ENCODE measurements at places on chromosomes 2 and 18.

DNA sequence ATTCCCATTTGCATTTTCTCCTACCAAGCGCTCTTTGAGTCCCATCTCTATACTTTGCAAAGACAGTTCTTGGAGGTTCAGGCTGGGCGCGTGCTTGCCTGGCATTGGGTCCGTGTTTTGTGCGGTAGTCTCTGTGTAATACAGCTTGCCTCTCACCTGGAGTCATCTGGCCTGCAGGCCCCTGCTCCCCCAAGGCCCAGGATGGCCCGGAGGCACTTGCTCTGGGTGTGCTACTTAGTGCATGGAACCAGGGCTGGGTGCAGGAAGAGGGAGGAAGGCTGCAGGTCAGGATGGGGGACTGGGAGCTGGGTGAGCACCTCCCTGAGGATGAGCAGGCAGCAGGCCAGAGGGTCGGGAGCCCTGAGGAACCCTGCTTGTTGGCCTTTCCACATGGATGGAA, 220.9 kb downstream of the LDLRAD4 start:
- DNase-seq, result no peak

GRCh38 chr2:65345631-65346030, 86.8 kb downstream of the SPRED2 start:
- DNase-seq, result no peak

GRCh38 chr2:102141011-102141943, 1.3 kb upstream of the IL1R1 start:
- DNase-seq, result no peak

- no peak for DNase-seq
Observed at GRCh38 chr2:79993144-79993543, 311.4 kb downstream of the LRRTM1 start.

DNA sequence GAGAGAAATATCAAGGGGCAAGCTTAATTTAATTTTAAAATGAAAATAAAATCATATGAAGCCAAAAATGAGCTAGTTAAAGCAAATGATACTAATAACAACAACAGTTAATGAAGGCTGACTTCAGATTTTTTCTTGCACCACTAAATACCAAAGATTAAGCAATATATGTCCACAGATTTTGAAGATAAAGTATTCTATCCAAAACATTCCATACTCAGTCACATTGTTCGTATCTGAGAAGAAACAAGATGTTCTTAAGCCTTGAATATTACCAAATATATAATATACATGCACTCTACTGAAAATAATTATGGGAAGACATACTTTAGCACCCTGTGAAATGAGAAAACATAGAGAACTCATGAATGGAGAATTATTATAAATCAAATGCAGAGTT, 593.3 kb upstream of the SYT4 start:
- DNase-seq, result no peak

GRCh38 chr2:74206180-74206688, 7.8 kb downstream of the MTHFD2 start:
- DNase-seq, result no peak

GRCh38 chr18:78406743-78407465, 572.7 kb upstream of the SALL3 start:
- DNase-seq, result no peak

DNA sequence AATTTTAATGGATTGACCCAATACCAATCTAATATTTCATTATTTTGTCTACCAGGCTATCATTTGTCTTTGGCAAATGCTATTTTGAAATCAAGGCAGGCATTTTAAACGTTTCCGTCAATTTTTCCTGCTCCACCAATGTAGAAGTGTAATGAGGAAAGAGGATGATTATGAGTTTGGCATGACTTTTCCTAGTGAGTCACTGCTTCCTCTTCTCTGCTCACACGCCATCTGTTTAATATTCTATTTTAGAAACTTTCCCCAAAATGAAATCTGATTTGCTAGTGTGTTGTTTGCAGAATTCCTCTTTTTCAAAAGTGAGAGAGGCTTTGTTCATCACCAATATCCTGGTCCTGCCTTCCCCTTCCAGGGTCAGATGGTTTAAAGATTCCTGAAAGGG, 42.5 kb upstream of the PID1 start:
- DNase-seq, result no peak

DNA sequence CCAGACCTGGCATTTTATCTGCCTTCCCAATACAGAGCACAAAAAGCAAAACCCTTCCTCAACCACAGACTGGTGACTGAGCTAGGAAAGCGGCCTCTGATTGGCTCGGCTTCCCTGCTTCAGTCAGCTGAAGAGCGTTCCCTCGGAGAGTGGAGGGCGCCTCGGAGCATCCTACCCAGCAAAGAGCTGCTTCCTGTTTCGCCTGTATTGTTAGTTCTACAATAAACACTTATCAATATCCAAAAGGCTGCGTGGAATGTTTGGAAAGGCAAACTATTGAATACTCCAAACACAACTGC, 125.0 kb downstream of the CACNB4 start:
- no peak for DNase-seq

DNA sequence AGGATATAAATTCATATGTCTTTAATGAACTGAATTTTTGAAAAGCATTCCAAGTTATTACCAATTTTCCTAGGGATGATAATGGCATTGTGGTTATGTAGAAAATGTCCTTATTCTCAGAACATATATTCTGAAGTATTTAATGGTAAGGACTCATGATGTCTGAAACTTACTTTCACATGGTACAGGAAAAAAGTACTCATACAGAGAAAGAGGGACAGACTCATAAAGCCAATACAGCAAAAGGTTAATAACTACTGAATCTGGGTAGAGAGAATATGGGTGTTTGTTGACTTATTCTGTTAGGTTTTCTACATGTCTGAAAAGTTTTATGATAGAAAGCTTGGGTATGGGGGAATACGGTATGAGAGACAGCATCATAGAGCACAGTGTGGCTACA, 84.3 kb upstream of the SERTAD2 start:
- DNase-seq, result no peak

GRCh38 chr2:199309973-199310372, 147.8 kb downstream of the SATB2 start:
- no peak for DNase-seq

DNA sequence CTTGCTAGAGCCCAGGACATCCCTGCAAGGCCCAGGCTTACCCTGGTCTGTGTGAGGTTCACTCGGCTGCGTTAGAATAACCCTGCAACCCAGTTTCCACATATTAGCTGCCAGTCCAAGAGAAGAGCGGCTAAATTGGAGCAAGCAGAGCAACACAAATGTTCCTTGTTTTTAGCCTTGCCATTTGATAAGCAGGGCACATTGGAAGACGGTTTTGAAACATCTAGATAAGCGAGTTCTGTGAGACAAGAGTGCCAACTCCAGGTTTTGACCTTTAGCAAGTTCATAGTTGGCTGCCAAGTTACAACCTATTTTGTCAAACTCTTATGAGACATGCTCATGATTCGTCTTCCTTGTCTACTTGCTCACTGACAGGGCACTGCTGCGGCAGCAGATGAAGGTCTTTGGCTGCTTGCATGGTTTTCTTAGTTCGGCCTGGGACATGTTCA, 23.5 kb downstream of the DPP4 start:
- DNase-seq, result no peak

- no peak for DNase-seq
Observed at GRCh38 chr18:77129150-77129551, 3.4 kb downstream of the MBP start.

DNA sequence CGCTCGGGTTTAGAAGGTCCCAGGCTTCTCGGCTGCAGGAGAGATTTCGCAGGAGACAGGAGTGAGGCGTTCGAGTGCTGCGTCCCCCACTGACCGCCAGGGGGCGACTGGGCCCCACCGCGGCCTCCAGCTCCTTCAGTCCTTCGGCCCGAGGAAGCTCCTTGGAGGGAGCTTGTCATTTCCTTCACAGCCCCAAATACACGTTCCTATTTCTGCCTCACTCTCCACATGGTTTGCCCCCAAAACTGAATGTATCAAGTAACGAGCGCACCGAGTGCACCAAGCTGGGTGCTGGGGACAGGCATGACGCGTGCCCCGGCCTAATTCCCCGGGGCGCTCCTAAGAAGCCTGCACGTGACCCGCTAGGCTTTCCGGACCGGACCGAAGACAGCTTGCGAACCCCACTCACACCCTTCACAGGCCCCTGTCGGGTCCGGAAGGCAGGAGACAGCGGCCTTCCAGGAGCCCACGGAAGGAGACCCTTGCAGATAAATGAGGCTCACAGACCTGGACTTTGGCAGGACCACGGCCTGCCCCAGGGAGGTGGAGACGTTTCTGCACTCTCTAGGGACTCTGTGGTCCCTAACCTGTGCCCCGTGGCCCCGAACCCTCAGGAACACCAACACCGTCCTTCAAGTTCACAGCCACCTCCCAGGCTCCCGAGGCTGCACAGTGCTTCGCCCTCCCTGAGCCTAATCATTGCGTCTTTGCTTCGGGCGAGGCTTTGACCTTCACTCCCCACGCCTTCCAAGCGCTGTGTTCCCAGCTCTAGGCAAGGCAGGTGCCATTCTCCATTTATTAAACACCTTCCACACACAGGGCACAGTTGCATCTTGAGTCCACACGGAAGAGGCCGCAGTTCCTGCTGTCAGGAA, 13.0 kb upstream of the FAHD2A start:
- no peak for DNase-seq

DNA sequence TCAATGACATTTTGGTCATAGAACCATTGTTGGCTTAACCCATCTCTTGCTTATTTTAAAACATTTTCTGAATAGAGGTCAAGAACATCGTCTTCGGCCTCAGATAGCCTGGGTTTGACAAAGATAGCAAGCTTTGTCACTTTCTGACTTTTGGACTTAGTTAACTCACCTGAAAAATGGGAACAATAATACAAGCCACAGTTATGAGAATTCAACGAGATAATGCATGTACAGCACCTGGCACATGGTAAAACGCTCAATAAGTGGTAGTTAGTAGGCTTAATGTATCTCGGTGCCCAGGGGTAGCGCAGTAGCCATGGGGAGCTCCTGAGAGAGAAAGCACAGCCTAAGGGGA, 446 bp upstream of the COPS7B start:
- no peak for DNase-seq

Measured in activated gamma-delta T cell treated with Interleukin-2 at 50 U/mL for 16 hours (primary cell).